ENCODE measurements at places on chromosomes 11 and 22.

- no peak for DNase-seq
These were observed 21.7 kb upstream of the BAIAP2L2 start for GRCh38 chr22:38132136-38132535.

DNA sequence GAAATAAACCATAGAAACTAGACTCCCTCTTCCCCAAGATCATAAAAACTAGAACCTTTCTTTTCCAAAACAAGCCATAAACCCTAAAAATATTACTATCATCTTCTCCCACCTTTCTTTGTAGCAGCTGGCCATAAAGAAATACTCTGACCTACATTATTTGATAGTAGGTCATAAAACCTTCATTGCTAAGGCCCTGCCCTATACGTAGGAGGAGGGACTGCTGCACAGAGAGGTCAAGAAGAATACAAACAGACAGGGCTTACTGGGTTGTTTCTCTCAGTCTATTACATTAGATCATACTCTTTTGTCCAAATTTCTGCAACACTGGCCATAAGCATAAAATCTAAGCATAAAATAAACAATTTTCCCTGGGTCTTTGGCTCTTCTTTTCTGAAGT, 101.5 kb downstream of the TYR start:
- no peak for DNase-seq

- no peak for DNase-seq
These were observed 134.9 kb downstream of the RBFOX2 start for GRCh38 chr22:35893698-35894097.

- DNase-seq, result no peak
These were observed 12.0 kb upstream of the MALAT1 start for GRCh38 chr11:65486570-65487466.

GRCh38 chr11:67300256-67300755, 3.0 kb upstream of the SSH3 start:
- DNase-seq, result no peak

GRCh38 chr11:12802418-12803085, 128.3 kb downstream of the TEAD1 start:
- DNase-seq, result no peak

DNA sequence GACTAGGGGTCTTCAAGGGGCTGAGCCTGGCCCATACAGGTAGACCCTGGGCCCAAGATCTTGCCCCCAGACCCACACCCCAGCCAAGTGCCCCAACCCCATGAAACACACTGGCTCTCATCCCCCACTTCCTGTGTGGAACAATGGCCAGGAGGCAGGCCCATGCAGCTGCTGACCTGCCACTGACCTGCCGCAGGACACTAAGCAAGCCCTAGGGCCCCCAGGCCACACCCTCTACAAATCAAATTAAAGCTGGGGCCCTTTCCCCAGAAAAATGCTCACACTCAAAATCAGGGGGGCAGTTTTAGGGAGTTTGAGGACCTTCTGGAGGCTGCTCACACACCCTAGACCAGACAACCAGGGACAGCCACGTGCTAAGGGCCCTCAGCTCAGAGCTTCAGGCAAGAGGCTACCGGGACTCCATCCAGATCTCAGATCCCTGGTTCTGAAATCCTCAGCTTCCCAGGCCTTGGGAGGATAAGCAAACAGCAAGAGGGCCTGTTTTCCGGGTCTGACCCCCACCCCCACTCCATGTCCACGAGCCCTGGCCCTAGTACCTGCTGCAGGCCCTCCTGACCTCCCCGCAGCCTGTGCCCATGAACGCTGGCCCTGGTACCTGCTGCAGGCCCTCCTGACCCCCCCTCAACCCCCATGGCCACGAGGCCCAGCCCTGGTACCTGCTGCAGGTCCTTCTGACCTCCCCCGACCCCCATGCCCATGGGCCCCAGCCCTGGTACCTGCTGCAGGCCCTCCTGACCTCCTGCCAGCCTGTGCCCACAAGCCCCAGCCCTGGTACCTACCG, 10.0 kb downstream of the CARD10 start:
- no peak for DNase-seq

GRCh38 chr11:126332221-126332711, 23.2 kb upstream of the ST3GAL4 start:
- DNase-seq, result no peak

- DNase-seq, result no peak
These were observed 12.3 kb downstream of the KIAA0930 start for GRCh38 chr22:45228401-45228754.

DNA sequence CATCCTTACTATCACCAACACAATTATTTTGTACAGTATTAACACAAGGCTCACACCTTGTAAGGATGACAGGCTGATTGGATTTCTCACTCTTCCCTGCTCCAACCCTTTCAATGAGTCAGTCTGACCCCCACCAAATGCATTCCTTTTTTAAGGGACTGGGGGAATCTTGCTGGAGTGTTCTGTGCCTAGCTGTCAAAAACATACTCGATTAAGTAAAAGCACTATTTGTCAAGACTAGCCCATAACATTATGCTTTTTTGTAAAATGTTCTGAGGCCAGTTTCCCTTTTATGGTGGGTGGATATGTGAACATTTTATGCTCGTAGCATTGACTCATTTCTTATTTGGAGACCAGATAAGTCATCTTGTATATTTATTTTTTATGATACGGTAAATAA, 87.2 kb downstream of the PDHX start:
- DNase-seq, result no peak

DNA sequence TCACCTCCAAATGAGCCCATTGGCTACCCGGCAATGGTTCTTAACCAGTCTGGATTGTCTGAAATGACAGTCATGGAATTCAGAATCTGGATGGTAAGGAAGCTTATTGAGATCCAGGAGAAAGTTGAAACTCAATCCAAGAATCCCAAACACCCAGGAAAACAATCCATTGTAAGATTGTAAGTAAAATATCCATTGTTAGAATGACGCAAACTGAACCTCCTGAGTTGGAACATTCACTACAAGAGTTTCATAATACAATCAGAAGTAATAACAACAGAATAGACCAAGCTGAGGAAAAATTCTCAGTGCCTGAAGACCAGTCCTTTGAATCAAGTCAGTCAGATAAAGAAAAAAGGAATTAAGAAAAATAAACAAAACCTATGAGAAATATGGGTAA, 22.1 kb downstream of the OR8G5 start:
- no peak for DNase-seq

- no peak for DNase-seq
These were observed 3.2 kb downstream of the LRRC4C start for GRCh38 chr11:41456269-41456668.

- no peak for DNase-seq
These were observed 43.4 kb downstream of the MS4A2 start for GRCh38 chr11:60131912-60132311.

DNA sequence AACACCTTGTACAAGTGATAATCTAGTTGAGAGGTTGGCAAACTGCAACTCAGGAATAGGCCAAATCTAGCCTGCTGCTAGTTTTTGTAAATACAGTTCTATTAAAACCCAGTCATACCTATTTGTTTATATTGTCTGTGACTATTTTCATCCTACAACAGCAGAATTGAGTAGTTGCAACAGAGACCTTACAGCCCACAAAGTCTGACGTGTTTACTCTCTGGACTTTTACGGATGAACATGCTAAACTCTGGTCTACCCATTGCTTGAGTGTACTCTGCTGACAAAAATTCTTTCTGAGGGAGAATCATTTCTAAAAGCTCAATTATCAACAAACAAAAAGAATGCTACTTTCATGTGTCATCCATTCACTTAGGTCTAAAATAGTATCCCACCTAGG, 287.0 kb downstream of the DYNC2H1 start:
- no peak for DNase-seq

DNA sequence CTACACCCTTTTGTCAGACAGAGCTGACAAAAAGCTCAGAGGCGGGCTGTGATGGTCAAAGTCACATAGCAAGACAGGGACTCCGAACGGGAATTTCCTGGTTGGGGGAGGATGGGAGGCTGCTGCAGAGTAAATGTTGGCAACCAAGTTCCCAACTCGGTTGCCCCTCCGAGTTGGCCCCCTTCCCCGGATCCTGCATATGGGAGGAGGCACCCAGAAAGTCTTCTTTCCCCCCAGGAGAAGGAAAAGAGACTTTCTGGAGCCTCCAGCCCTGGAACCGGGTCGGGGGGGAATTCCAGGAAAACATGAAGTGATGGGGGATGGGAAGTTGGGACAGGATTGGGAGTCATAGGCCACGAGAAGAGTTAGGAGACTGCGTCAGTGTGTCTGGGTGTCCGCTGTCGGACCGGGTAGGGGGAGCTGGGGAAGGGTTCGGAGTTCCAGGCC, 614 bp downstream of the SELENOM start:
- DNase-seq, result no peak
